ENCODE measurements at places on chromosomes 13 and 19. TPM values are rescaled to one million over a fixed set of nuclear protein-coding genes. Genes with fewer than 3 reads are reported as not detected.

- no peak for DNase-seq
Measured at GRCh38 chr19:2650515-2650914, 52.0 kb downstream of the GNG7 start.

DNA sequence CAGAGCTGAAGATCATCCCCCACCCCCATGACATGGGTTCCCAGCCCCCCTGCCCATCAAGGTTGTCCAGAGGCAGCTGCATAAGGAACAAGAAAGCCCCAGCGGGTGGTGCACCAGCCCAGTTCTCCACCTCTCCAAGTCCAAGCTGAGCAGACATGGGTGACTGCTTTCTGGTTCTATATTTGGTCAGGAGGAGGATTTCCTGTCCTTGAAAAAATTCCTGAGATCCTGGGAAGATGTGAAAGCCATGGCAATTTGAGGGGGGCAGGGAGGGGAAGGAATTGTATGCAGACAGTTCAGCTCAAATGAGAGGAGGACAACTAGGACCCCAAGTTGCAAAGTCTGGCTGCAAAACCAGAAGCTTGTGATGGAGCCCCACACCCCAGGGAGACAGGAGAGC is 55.4 kb upstream of the ADGRE5 start:
- no peak for DNase-seq

- no peak for DNase-seq
Measured at GRCh38 chr19:14470031-14470876, 4.9 kb downstream of the PTGER1 start.

The MBD3L1 gene
- total RNA-seq: not detected

Measured in activated naive CD4-positive, alpha-beta T cell treated with anti-CD3 and anti-CD28 coated beads, Interleukin-2, amount 50 U/mL, for 72 hours (primary cell).